ENCODE measurements at places on chromosomes 3 and 15.

GRCh38 chr3:46991406-46992165 is 12.1 kb downstream of the NBEAL2 start:
- no peak for DNase-seq

GRCh38 chr15:89177633-89178306 is 43.6 kb downstream of the RLBP1 start:
- DNase-seq, result peak; percentile 52

GRCh38 chr3:71183549-71183948 is 400.0 kb downstream of the FOXP1 start:
- no peak for DNase-seq

GRCh38 chr3:171757361-171758034 is 52.8 kb downstream of the PLD1 start:
- DNase-seq, result no peak

DNA sequence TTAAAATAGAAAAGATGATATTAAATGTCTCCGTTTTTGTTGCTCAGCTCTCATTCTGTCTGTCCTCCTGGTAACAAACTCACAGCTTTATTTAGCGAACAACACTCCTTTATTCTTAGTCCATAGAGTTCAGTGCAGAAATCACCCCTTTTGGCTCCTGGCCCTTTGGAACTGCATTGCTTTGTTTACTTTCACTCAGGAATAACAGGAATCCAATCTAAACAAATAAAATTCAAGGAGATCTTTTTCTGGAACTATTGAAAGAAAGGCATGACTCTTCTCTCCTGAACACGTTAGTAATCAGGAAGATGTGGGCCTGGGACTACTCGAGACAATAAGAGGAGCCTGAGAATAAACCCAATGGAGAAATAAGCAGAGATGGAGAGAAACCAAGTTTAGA is 409.2 kb downstream of the DIPK2A start:
- DNase-seq, result no peak

DNA sequence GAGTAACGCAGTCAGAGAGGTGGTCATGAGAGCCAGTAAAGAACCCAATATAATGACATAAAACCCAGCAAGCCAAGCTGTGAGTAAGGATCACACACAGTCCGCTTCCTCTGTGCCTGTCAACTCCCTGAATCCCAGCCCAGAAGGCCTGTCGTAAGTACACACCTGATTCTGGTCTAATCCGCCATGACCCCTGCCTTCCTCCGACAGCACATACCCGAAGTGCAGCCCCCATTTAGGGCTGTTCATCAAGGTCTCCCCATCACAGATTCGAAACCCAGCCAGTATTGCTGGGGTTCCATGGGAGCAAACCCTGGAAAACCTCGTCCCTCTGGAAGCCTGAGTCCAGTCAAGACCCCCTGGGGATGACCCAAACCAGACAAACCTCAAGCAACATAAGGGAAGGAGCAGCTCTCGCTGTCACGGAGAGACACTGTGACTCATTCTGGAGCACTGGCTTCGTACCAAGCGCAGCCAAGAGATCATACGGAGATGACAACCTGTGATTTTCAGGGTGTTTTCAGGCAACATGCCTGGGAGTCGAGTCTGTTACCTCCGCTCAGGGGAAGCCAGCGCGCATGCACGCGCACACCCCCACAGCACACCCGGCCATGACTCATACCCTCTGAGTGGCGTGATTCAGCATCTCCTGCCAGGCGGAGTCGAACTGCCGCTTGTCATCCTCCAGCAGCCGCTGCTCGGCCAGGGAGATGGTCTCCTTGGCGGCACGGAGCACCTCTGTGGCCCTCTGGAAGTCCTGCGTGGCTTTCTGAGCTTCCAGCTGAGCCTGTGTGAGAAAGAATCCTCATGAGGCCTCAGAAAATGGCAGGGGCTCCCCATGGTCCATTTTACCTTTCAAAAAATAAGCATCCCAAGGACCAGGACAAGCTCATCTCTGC is 63.0 kb downstream of the SH3BP5 start:
- DNase-seq, result peak; percentile 80

DNA sequence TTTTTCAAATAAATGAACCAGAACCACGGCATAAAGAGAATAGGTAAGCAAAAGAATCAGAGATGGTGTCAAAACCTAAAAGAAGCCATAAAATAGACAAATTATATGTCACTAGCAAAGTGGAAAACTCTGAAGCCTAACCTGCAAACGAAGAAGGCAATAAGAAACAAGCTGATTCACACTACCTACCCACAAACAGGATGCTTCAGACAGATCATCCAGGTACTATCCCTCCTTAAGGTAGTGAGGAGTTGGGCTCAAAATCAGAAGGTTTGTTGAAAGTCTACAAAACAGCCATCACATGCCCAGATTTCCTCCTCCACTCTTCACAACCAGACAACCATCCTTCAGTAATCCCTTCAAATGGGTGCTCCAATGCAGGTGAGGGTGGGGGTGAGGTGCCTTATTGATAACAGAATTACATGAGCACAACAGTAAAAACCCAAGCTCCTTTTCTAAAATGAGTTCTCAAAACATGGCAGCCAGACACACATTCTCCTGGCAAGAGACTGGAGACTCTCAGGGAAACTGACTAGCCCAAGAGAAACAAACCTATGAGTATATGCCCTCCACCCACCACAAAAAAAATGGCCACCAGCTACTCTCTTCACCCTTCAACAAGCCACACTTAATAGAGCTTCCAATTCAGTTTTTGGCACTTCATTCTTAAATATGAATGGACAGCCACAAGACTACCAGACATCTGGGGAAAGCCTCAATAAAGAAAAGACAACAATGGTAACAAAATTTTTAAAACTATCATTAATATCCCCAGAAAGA is 6.4 kb downstream of the KPNA1 start:
- no peak for DNase-seq

GRCh38 chr3:187361835-187362234 is 6.3 kb upstream of the RTP4 start:
- DNase-seq, result no peak

GRCh38 chr15:83082730-83083386 is 15.8 kb upstream of the BTBD1 start:
- no peak for DNase-seq

DNA sequence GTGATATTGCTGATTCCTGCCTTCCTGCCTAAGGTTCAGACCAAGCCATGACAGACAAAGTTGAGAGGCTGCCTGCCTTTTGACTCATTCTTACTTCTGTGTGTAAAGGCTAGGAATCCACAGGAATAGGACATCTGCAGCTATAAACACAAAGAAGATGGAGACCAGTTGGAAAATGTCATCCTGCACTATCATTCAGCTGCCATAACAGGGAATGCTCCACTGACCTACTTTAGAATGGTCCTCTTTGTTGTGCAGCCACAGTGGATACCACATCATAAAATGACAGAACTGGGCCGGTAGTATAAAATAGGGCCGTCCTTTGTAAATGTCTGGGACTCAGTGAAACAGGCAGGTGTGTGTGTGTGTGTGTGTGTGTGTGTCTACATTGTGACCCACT is 75.1 kb downstream of the STAC start:
- DNase-seq, result no peak

- DNase-seq, result no peak
These were observed 38.2 kb downstream of the ABHD5 start for GRCh38 chr3:43728947-43729346.

GRCh38 chr3:112746675-112747280 is 99.9 kb downstream of the CD200R1L start:
- DNase-seq, result no peak

DNA sequence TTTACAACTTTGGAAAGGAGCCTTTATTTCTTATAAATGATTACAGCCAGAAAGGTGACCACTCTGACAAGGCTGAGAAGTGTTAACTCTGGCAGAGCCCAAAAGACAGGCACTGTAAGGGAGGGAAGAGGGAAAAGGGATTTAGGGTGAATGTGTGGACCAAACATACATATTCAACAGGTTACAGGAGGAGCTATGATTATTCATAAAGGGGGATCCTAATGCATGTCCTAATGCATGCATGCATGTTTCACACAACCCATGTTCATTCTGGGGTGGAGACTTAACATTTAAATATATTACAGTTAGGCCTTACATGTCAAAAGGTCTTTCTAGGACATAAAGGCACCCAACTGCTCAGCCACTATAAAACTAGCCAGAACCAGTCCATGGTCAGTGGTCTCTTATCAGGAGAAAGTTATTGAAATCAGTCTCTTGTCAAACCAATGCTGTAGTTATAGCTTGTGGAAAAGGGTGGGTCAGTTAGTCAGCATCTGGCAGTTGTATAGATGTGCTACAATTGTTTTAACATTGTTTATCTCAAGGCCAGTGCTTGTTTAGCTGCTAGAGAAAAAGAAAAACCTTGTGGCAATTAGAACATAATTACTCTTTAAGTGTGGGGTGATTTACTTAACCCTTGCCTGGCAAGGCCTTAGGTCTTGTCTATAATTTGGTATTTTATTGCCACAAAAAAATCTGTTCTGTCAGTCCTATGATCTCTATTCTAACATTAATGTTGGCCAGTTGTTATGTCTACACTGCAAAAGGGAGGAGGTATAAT is 77.5 kb downstream of the RAD18 start:
- DNase-seq, result no peak

- no peak for DNase-seq
These were observed 22.0 kb upstream of the NANOGP8 start for GRCh38 chr15:35107122-35107521.

DNA sequence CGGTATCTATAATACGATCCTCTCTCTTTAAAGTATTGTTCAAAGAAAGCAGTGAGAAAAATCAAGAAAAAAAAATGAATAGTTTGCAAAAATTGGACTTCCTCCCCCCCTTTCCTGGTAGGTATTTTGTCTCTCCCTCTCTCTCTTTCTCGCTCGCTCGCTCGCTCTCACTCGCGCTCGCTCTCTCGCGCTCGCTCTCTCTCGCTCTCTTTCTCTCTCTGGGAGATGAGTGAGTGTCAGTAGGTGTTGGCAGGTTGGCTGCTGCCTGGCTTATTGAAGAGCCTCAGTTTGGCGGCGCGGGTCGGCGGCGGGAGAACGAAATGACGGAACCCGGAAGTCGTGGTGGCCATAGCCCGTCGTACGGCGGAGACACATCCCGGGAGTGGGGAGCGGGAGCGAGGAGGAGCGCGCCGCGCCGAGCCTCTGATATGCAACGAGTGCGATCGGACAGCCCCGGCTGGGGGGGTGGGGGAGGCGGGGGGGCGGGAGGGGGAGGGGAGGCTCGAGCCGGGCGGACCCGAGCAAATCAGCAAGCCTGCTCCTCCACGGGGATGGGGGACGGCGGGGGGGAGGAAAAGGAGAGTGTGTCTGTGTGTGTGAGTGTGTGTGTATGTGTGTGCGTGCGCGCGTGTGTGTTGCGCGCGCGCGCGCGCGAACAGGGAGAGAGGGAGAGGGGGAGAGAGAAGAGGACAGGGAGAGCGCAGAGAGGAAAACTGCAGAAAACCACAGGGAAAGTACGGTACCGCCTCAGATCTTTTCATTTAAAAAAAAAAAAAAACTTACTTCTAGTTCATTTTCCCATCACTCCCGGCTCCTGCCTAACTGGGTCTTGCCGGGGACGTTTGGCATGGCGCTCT is at the start of gene MEIS2:
Gene MEIS2, minus strand, starts transcription at position 441 of the 857 bp plus-strand sequence. CDS start 1,083 bp downstream, outside the sequence.
- DNase-seq, result peak; percentile 32

- DNase-seq, result no peak
These were observed 867 bp upstream of the DCAF1 start for GRCh38 chr3:51500632-51501131.

GRCh38 chr15:29811691-29812383 is 10.4 kb downstream of the TJP1 start:
- DNase-seq, result no peak

- DNase-seq, result no peak
These were observed 6.8 kb downstream of the ARPIN start for GRCh38 chr15:89905846-89906378.

DNA sequence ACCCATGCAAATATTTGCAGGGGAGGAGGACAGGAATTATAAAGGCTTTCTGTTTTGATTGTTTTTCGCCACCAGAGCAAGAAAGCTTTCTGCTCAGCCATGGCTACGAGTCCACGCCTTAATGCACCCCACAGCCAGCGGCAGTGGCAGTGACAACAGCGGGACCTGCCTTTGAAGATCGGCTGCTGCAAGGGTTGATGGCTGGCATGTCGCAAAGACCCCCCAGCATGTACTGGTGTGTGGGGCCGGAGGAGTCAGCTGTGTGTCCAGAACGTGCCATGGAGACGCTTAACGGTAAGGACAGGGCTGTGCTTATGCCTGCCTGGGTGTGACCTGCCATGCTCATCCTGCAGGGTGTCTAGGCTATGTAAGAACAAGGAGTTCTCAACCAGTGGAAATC is 5.3 kb downstream of the LRRK1 start:
- no peak for DNase-seq

DNA sequence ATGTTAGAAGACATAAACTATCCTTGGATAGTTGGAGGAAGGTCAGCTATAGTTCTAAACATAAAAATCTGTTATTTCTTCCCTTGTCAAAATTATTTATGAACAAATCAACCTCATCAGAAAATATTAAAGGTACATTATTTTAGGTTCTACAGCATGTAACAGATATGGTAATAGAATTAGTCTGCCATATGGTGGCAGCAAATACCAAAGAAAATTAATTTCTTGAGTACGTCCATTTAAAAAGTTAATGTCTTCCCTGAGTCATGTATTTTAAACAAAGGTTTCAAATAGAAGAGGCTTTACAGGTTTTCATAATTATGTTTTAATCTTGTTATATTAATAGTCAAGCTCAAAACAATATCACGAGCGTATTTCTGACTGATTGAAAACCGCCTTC is 17.9 kb upstream of the ANKRD28 start:
- peak; percentile 26 for DNase-seq

- DNase-seq, result no peak
These were observed 1.3 kb upstream of the STAG1 start for GRCh38 chr3:136753326-136753939.

- no peak for DNase-seq
These were observed 244.1 kb upstream of the PDZRN3 start for GRCh38 chr3:73868688-73869315.

- no peak for DNase-seq
These were observed 120.7 kb downstream of the MBNL1 start for GRCh38 chr3:152389316-152389934.

DNA sequence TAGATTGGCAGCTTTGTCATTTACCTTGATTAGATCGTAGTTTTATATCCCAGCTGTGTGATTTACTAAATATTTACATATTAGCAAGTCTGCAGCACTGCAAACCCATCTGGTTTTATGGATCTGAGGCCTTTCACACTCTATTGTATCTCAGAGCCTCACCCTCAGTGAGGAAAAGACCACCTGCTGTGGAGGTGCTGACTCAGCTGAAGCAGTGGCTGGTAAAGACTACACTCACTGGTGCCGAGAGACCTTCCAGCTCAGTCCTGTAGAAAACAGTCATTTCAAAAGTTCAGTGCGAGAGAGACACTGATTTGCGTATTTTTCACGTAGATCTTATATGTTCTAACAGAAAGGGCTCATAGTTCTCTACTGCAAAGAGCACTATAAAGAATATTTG is 307.8 kb upstream of the TPM1 start:
- DNase-seq, result no peak

DNA sequence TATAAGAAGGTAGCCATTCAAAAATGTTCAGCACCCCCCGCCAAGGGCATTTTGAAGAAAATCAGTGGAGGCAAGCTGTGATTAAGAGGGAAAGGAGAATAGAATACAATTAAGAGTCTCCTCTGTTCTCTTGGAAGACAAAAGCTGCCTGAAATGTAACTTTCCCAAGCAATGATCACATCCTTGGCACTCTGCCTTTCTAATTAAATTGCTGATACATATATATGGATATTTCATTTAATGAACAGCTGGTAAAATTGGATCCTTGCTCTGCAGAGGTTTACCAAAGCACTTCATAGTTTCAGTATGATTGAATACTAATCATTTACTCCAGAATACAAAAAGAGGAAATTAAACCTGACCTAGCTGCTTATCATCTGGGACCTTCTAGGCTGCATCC is 10.4 kb downstream of the COL6A6 start:
- DNase-seq, result no peak

- no peak for DNase-seq
These were observed 58.3 kb upstream of the MYZAP start for GRCh38 chr15:57533448-57533799.

GRCh38 chr3:55511895-55512570 is 24.9 kb upstream of the WNT5A start:
- no peak for DNase-seq
